ENCODE measurements at places on chromosomes 2 and 18. TPM values are rescaled to one million over a fixed set of nuclear protein-coding genes. Genes with fewer than 3 reads are reported as not detected.
A peak's percentile ranks its signal among the peaks of the same experiment; 100 is the strongest.

The LYPD6 gene
- not detected for total RNA-seq

The ACKR3 gene
- 6.4 TPM for total RNA-seq

The RHBDD1 gene
- total RNA-seq: 45.9 TPM

The APLF gene
- 2.7 TPM for total RNA-seq

DNA sequence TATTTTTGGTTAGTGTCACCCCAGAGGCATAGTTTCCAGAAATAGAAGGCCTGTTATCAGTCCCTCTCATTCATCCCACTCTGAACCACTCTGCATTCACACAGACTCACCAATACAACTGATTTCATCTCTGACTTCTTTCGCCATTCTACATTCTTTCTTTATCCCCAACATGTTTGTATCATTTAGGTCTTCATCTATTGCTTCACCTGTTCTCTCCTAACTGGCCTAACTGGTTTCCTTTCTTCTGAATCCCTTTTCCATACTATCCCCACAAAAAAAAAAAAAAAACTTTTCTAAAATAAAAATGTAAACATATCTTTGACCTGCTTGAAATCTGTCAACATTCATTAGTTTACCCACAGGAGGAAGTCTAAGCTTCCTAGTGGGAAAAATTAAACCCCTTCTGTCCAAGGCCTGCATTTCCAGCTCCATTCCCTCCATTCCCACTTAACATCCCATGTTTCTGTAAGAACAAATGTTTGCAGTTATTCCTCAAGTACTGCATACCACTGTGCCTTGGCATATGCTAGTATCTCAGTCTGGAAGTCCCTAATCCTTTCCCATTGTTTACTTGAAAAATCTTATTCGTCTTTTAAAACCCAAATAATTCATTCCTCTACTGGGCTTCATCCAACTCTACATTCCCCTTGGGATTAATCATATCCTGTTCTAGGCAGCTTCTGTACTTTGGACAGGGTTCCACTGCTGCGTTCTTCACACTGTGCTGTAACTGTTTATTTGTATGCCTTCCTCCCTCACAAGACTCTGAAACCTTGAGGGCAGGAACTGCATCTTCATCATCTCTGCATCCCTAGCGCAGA lies 68.5 kb downstream of the FIGN start:
- no peaks in the 10 kb centered on the region for H3K27me3 ChIP-seq
- H3K27ac ChIP-seq: no peak overlapping the region
- DNase-seq: no peak
- H3K4me1 ChIP-seq: no peaks in the 10 kb centered on the region

DNA sequence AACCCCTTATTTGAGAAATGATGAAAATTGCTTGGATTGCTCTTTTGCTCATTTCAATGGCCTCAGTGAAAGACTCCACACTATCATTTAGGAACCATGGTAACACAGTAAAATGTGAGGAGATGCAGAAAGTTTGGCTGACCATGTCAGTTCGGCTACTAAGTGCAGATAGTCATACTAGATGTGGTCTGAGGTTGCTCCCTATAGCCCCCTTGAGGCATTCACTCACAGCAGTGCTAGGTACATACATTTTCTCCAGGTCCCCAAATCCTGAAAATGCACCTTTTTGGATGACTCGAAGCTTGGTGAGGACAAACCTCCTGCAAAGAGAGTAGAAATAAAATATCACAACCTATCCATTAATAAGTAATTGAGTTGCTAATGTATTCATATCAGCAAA lies 86.3 kb downstream of the FSHR start:
- no peaks in the 10 kb centered on the region for H3K27me3 ChIP-seq
- no peak overlapping the region for H3K4me3 ChIP-seq
- no peaks in the 10 kb centered on the region for H3K36me3 ChIP-seq
- H3K4me1 ChIP-seq: no peaks in the 10 kb centered on the region

DNA sequence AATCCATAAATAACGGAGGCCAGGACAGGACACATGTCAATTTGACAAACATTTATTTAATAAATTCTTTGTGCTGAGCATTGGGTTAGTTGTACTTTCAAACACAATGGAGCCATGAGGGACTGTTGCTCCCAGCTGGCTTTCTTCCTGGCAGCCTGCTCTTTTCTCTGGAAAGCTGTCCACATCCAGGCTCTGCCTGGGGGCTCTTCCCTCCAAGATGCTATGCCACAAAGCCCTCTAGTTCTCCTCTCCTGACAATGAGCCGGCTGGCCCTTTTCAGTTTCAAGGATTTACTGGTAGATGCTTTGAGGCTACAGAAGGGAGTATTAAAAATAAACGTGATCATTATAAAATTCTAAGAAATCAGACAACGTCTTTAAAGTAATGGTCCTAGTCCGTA lies 44.1 kb upstream of the SLC14A2 start:
- no peaks in the 10 kb centered on the region for H3K36me3 ChIP-seq
- H3K4me1 ChIP-seq: no peaks in the 10 kb centered on the region
- no peak overlapping the region for H3K4me3 ChIP-seq
- peaks cover 3% of the 10 kb centered on the region for H3K27me3 ChIP-seq
- no peak overlapping the region for H3K27ac ChIP-seq

- DNase-seq: no peak
- H3K4me1 ChIP-seq: peaks cover 33% of the 10 kb centered on the region
- H3K4me3 ChIP-seq: peak overlapping the region; percentile 91
- H3K36me3 ChIP-seq: peaks cover 17% of the 10 kb centered on the region
- H3K27me3 ChIP-seq: no peaks in the 10 kb centered on the region
Observed at GRCh38 chr2:206764673-206765241, 371 bp downstream of the MDH1B start.

- H3K36me3 ChIP-seq: no peaks in the 10 kb centered on the region
- H3K27ac ChIP-seq: no peak overlapping the region
- no peaks in the 10 kb centered on the region for H3K27me3 ChIP-seq
- H3K4me3 ChIP-seq: no peak overlapping the region
- H3K4me1 ChIP-seq: peaks cover 9% of the 10 kb centered on the region
Observed at GRCh38 chr18:57927511-57927910, 116.5 kb upstream of the NEDD4L start.

Data from activated CD4-positive, alpha-beta T cell treated with anti-CD3 and anti-CD28 coated beads, Interleukin-2, amount 10 ng/mL, durations not matched to agents 7 days and 5 days (primary cell).